ENCODE measurements at places on chromosomes 16 and 17.

DNA sequence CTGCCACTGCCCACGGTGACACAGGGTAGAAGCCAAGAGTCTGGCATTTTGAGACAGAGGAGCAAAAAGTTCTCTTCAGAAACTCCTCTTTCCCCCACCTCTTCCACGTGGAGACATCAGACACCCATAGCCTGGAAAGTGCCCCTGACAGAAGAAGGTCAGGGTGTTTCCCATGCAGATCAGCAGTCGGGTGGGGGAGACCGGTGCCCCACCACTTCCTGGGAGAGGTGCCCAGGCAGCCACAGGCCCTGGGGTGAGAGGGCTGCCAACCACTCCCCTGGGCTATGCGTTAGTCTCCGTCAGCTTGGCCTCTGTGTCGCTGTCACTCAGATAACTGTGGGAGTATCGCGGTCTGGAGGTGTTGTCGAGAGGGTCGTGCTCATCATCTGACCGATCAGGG, 31.5 kb downstream of the PIPOX start:
- DNase-seq: no peak

DNA sequence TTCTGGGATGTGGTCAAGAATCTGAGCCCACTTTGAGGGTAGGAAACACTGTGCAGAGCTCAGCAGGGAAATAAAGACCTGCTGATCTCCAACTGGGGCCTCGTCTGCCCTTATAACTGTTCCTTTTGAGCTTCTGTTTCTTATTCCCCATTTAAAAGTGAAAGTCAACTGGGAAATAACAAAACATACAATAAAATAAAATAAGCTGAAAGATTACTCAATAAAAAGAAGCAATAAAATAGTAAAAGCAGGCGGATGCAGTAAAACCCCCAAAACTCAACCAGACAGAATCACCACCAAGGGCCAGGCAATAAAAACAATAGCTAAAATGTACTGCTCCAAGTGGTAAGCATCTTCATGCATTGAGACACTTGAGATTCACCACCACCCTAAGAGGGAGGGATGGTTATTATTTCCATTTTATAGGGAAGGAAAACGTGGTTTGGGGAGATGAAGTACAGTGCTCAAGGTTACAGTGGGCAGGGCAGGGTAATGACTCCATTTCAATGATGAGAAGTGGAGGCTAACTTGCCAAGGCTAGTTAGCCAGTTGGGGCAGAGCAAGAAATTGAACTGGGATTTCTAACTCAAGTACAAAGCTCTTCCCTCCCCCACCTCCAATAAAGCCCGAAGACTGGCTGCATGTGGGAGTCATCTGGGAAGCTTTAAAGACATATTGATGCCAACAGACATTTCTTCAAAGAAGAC, 6.4 kb upstream of the SPACA3 start:
- DNase-seq: no peak

DNA sequence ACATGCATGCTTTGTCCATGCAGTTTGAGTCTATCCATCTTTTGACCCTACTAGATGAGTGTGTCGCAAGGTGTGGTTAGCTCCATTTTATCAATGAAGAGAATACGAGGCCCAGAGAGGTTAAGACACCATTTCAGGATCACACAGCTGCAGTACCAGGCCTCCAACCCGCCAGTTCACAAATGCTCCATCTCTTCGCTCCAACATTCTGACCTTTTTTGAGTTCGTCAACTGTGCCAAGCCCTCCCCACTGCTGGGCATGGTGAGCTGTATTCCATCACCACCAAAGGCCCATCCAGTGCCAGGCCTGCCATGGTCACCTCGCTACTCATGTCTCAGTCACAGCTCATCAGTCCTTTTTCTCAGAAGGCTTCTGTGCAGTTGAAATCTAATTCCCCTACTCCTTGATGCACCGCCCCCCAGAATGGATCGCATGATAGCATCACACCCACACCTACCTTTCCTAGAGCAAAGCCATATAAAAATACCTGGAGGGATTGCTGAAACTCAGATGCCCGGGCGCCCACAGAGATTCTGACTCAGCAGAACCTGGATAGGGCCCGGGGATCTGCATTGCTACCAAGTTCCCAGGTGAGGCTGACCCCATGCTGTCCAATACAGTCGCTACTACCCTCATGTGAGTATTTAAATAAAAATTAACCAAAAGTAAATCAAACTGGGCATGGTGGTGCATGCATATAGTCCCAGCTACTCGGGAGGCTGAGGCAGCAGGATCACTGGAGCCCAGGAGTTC, 38.0 kb downstream of the ZNF423 start:
- no peak for DNase-seq

GRCh38 chr16:85564277-85565051, 48.7 kb upstream of the GSE1 start:
- no peak for DNase-seq

DNA sequence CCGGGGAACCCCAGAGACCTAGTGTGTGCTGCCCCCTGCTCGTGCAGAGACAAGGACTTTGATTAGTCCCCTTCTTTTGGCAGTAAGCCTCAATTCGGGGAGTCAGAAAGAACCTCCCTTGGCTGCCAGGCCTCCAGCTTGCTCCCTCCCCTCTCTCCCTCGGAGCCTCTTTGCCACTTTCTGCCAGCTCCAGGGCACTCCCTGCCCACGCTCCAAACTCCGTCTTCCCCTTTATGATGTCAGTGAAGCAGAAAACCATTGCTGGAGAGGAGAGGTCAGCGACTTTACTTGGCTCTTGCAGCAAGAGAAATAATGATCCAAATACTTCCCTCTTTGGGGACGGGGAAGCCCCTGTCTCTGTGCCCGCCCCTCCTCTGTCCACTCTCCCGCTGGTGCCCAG, 28.1 kb downstream of the TTYH2 start:
- no peak for DNase-seq

DNA sequence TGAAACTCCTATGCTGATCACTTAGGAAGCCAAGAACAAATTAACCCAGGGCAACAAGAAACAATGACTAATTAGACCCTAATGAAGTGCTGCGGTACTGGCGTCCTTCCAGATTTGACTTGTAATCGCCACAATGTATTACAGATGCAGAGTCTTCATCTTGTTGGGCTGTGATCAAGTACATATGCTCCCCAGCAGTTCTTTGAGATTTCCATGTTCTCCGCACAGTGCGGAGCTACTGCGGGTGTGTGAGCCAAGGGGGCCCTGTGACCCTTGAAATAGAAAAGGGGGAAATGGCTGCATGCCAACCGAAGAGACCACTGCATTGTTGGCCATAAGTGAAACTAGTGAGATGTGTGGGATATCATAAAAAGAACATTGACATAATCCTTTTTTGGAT, 469.9 kb downstream of the MAF start:
- DNase-seq: no peak

DNA sequence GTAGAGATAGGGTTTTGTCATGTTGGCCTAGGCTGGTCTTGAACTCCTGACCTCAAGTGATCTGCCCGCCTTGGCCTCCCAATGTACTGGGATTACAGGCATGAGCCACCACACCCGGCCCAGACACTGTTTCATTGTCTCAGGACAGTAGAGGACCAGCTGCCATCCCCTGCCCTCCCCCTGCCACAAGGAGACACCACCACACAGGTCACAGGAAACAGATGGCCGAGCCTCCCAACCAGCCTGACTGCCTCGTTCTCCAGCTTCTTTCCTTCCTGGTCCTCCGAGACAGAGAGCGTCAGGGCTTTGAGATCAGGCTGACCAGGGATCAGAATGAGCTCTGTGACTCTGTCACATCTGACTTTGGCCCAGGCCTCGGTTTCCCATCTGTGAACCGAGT, 20.8 kb upstream of the RNPS1 start:
- no peak for DNase-seq

GRCh38 chr17:54172096-54172984, 349.6 kb downstream of the KIF2B start:
- DNase-seq: no peak

DNA sequence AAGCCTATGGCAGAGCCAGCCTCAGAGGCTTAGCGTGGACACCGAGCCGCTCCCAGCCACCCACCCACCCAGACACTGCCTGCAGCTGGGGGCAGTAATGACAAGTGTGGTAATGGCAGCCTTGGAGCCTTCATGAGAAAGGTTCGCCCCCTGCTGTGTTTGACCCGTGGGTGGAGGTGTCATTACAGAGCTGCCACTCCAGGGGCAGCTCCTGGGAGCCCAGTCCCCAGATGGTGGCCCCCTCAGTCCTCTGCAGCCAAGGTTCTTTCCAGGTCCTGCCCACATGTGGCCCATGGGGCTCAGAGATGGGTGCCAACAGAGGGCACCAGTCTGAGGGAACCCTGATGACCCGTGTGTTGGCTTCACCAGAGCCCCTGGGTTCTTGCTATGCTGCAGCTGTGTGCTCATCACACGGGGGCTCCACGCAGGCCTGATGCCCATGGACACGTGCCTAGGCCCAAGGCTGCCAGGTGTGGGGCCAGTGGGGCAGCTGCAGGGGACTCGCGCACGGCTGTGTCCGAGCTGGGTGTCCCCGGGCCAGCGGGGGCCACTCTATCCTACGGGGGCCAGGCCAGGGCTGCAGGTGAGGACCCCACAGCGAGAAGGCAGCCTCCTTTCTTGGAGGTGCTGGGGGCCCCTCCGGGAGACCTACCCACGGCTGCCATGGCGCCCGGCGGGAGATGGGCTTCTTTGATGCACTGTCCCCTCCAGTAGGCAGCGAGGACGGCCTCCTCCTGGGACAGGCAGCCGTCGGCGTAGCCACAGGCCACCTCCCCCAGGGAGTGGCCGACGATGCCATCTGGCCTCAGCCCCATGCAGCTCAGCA, 8.1 kb downstream of the FASN start:
- no peak for DNase-seq

GRCh38 chr16:19179546-19180490, 11.8 kb downstream of the SYT17 start:
- peak; percentile 76 for DNase-seq

GRCh38 chr17:21368545-21369246, 7.5 kb upstream of the KCNJ12 start:
- DNase-seq: no peak

- no peak for DNase-seq
Observed at GRCh38 chr17:67625971-67626370, 91.8 kb upstream of the NOL11 start.

- DNase-seq: no peak
Observed at GRCh38 chr17:17681744-17682292, 560 bp downstream of the RAI1 start.

- no peak for DNase-seq
Observed at GRCh38 chr17:34254651-34255380, at the start of gene CCL2. Gene CCL2 (plus strand): TSS chr17:34255285. CDS start chr17:34255350, 65 bp downstream.

DNA sequence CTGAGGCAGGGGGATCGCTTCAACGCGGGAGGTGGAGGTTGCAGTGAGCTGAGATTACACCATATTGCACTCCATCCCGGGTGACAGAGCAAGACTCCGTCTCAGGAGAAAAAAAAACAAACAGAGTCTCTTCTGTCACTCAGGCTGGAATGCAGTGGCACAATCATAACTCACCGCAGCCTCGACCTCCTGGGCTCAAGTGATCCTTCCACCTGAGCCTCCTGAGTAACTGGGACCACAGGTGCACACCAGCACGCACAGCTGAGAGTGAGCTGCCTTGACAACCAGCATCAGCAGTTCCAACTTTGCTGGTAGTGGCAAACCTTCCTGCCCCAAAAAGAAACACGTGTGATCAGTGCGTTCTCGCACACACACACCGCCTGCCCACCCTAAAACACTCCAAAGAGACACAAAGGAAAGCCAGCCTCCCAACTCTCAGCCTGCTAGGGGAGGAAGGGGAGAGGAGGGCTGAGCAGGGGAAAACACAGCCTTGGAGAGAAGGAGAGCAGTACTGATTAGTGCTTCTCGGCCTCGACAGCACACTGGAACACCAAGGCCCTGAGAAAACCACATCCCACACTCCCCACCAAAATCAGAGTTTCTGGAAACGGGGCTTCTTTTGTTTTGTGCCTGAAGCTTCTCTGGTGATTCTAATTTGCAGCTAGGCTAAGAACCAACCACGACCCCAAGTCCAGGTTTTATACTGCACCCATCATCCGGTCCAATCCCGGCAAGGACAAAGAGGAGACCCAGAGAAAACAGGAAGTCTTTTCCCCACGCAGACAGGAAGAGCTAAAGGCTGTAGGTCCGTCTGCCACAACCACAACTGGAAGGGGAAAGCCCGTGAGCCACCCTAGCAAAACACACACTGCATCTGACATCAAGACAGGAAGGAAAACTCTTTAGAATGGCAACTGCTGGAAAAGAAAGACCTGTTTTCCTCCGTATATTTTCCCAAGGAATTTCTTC, 28.8 kb downstream of the ZCCHC14 start:
- DNase-seq: peak; percentile 46

DNA sequence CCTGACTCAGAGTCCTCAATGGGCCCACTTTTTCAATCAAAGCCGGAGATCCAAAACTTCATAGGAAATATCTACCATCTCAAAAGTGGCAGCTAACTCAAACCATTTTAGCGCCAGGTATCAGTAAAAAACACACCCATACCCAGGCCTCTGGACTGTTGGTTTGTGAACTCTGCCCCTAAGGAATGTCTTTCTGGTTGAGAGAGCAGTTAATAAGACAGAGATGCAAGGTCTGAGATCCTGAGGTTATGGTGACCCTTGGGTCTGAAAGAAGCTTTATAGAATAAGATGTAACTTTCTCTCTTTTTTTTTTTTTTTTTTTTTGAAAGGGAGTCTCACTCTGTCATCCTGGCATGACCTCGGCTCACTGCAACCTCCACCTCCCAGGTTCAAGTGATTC, 350.5 kb downstream of the SOX9 start:
- no peak for DNase-seq

DNA sequence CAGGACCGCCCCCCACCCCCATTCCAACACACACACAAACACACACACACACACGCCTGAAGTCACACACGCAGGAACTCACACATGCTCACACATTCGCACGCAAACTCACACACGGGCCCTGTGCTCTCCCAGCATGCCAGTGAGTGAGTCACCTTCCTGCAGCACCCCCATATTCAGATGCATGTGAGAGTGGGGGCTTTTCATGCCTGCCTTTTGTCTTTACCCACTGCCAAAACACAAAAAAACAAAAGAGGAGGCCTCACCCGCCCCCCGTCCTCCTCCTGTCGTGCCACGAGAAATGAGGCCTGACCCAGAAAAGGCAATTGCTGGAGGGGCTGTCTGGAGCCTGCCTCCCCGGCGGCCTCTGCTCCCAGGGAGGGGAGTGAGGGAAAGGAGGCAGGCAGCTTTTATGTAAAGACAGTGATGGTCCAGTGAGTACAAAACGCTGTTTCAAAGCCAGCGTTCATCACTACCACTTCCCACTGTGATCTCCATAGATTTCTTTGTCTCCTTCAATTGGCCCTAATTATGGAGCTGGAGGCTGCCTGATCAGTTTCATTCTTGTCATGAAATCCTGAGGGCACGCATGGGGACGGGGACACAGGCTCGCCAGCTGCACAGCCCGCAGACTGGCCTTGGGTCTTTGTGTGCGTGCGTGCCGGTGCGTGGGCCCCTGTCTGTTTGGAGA, 29.5 kb upstream of the GSE1 start:
- DNase-seq: no peak

- DNase-seq: no peak
Observed at GRCh38 chr16:70687102-70687511, 1.3 kb upstream of the MTSS2 start.

Measured in GM19239 (cell line).